ENCODE measurements at places on chromosomes 5 and 9.
A peak's percentile ranks its signal among the peaks of the same experiment; 100 is the strongest.

DNA sequence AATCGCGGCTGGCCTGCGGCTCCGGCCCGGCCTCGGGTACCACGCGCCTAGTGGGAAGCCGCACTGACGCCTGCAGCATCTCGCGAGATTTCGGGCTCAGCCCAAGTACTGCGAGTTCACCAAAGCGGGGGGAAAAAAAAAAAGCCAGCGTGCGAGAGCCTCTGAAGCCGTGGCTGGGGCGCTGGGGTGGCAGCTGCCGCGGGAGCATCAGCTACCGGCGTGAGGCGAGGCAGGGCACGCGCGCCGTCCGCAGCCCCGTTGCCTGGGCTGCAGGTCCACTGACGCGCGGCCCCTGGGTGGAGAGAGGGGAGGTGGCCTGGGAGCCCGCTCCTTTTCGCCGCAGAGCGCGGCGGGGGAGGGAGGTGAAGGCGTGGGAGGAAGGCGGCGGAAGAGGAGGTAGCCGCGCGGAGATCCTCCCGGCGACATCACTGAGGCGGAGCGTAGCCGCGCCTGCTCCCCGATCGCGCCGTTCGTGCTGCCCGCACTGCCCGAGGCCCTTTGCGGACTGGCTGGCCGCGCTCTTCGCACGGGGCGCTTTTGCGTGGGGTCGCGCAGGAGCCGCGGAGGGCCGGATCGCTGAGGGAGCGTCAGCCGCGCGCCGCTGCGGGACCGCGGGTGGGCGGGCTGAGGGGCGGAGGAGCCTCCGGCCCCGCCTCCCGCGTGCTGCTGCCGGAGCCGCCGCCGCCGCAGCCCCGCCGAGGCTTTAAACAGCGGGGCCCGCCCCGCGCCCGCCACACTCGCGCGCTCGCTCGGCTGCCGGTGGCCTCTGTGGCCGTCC, at the start of gene SLC12A2:
Gene SLC12A2, plus strand, starts transcription at position 734 of the 778 bp plus-strand sequence. CDS start 189 bp downstream, outside the sequence.
- peak; percentile 83 for DNase-seq

GRCh38 chr9:70998962-70999361, 122.5 kb downstream of the TRPM3 start:
- no peak for DNase-seq

- peak; percentile 9 for DNase-seq
Measured at GRCh38 chr5:55338810-55339243, 31.0 kb downstream of the MTREX start.

- no peak for DNase-seq
Measured at GRCh38 chr5:82489683-82490082, 211.5 kb upstream of the RPS23 start.

GRCh38 chr5:57681942-57682341, 199.3 kb upstream of the ACTBL2 start:
- no peak for DNase-seq

GRCh38 chr9:99491408-99492158, 269.5 kb downstream of the SEC61B start:
- no peak for DNase-seq

DNA sequence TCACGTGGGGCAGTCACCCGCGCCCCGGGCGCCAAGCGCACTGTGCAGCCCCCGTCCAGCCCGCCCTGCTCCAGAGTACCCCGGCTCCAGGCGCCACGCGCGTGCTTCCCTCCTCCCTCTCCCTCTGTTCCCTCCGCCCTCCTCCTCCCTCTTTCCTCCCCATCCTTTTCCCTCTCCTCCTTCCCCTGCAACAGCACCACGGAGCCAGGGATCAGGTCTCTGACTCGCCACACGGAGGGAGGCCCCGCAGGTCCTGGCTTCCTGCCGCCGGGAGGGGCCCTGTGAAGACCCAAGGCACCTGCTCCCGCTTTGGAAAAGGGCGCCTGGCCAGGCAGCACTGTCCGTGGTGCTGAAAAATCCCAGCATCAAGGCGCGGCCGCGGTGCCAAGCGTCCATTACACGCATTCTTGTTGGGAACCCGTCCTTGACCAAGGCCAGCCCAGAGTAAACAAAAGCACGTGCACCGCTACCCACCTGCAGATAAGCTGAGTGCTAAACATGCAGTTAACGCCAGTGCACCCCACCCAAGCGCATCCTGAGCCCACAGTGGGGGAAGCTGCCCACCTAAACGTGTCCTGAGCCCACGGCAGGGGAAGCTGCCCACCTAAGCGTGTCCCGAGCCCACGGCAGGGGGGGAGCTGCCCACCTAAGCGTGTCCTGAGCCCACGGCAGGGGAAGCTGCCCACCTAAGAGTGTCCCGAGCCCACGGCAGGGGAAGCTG, 21.7 kb downstream of the SLC6A18 start:
- no peak for DNase-seq

GRCh38 chr9:22415941-22416691, 30.5 kb upstream of the DMRTA1 start:
- DNase-seq = no peak

DNA sequence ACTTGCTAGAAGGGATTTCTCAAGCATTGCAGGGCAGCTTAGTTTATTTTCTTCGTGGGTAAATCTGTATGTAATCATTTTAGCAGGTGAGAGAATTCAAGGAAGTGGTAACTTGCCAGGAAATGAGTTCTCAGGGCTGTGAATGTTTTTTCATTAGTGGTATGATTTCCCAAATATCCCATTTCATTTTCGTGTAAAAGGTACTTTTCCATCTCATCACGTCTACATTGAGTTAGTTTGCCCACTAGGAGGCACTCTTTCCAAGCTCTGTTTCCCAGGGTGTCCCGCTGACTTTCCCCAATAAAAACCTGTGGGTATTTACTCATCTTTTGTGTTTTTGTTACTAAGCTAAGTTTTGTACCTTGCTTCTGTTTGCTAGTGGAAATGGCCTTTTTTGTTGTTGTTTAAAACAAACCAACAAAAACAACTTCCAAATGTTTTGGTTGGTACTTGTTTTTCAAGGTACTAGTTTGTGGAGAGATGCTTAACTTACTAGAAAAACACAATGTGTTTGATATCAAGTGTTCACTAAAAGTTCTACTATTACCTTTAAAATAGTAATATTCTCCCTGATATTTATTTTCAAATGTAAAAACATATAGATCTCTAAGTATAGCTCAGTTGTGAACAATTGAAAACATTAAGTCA, 373.6 kb downstream of the ADGRV1 start:
- DNase-seq = no peak

DNA sequence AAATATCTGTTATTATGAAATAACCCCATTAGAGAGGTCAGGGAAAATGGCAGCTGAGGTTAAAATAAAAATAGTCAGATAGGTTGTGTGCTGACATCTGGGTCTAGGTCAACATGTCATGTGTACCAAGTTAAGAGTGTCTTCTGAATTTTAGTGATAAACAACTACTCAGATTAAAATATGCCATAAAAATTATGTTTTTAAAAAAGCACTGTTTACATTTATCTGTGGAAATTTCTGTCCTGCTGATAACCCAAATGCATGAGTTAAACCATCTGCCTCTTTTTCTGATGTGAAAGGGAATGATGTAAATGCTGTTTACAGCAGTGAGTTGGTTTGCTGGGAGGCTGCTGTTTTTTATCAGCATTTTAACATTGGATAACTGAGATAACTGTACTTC, 361.2 kb upstream of the TARS1 start:
- no peak for DNase-seq

- DNase-seq = no peak
Measured at GRCh38 chr5:34866989-34867471, 28.1 kb downstream of the TTC23L start.

DNA sequence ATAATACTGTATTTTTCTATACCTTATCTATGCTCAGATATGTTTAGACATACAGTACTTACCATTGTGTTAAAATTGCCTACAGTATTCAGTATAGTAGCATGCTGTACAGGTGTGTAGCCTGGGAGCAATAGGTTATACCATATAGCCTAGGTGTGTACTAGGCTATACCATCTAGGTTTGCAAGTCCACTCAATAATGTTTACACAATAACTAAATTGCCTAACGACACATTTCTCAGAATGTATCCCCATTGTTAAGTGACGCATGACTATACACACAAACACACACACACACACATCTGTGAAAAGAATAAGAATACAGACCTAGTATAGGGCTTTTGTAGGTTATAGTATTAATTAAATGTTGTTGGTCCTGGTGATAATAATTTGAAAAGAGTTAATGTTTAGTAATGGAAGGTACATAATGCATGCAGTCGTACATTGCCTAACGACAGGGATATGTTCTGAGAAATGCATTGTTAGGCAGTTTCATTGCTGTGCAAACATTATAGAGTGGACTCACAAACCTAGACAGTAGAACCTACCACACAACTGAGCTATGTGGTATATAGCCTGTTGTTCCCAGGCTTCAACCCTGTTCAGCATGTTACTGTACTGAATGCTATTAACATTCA, 13.6 kb downstream of the TDRD7 start:
- no peak for DNase-seq

DNA sequence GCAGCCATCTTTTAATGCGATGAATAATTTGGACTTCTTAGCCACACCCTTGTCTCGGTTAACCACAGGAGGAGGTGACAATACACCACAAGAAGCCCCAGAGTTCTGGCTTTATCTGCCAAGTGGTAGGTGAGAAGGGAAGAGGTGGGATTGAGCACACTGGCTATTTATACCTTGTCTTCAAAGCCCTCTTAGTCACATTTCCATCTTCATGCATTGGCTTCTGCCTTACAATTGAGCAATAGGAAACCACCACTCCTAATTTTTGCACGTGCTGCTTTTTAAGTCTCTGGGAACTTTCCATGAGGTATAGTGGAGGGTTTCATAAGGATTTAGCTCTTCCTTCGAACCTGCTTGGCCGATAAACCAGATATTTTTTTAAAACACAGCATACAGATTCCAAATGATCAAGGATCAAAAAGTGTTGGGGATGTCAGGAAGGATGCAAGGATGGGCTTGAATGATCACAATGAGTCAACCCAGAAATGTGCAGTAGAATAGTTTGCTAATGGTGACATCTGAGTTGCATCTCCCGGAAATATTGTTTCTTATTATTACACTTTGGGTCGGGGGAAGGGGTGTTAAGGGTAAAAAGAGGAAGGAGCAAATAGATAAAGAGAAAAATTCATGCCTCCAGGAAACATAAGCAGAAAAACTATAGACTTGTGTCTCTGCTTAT, 25.5 kb downstream of the PLAC8L1 start:
- no peak for DNase-seq

DNA sequence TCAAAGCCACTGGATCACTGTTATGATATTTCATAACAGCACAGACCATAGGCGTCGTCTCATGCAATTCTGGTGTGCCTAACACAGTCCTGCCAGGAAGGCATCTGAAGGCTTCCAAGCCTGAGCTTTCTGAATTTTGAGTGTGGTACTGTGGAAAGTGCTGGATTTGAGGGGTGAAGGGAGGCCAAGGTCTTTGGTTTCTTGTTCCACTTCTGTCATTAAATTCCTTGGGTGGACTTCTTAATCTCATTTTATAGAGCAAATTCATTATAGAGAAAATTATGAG, 441.3 kb upstream of the PIK3R1 start:
- no peak for DNase-seq

- no peak for DNase-seq
Measured at GRCh38 chr5:133249593-133249992, 197.8 kb downstream of the HSPA4 start.

DNA sequence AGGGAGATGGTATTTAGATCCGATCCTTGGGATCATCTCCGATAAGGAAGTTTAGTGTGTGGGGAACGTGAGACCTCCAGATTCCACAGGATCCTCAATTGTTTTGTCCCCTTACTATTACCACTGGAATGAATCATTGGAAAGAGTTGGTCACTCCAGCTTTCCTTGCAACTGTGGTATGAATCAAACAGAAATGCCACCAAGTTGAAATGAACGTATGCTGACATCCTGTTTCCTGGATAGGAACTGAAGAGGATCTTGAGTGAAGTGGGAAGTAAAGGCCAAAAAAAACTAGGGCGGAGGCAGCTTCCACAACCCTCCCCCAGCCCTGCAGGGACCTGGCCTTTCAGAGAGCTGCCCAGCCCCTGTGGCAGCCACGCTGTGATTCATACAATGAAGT, 23.9 kb downstream of the IRX1 start:
- DNase-seq = no peak

DNA sequence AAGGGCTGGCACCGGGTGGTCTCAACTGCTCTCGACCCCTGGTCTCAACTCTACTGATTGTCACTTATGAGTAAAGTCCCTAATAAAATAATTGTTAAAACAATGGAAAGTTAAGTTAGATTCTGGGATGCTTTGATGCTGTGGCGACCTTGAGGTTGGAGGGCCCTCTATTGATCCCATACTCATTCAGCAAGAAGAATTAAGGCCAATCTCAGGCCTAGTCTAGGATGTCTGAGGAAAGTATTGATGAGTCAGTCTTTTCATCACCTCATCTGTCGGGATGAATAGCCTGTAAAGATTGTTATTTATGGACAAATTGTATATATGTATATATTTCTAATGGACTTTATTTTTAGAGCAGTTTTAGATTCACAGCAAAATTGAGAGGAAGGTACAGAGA, 50.8 kb downstream of the WDR36 start:
- DNase-seq = no peak

- DNase-seq = no peak
Measured at GRCh38 chr5:6759401-6759800, 46.2 kb downstream of the TENT4A start.

DNA sequence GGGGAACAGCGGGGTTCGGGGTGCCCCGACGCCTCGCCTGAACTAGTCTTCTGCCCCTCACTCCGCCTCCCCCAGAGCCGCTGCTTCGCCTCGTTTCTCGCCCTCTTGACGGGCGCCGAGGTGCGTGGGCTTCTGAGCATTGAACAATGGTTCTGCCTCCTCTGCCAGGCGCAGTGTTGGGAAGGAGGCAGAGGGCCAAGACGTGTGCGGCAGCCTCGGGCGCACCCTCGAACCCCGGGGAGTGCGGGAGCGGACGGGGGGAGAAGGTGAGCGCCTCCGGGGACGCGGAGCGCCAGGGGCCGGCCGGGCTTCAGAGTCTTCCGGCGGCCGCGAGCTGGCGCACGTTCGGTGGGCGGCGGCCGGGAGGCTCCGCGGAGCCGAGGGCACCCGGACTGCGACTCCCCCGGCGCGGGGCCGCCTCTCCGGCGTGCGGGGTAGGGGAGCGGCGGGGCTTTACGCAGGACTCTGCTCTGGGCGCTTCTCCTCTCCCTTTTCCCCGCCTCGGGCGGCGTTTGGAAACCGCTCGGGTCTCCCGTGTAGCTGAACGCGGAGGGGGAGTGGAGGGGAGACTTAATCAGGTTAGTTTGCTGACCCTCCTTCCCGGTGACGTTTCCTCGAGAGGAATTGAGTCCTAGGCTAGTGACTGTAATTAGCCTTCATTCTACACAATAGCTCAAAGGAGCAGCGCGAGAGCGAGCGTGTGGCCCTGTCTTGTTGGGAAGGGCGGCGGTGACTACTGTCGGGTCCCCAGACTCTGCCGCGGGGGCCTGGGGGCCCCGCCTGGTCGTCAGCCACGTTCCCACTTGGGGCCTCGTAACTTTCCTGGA, 1.1 kb downstream of the VLDLR start:
- peak; percentile 7 for DNase-seq

DNA sequence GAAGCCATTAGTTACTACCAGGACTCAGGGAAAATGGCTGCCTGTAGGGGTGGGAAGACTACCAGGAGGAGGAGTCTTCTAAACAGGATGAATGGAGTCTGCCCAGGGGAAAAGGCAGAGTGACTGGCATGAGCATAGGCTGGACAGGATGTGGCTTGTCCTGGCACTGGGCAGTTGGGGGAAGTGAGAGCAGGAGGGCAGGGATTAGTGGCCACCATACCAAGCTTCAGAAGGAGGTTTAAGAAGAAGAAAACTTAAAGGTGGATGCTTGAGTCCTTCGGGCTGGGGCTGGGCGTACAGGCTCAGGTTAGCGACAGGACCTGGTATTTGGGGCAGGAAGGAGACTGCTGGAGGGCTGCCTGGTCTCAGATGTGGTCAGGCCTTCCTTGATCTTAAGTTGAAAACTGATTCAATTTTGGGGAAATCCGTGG, 5.0 kb upstream of the NSD1 start:
- DNase-seq = no peak

GRCh38 chr5:174990909-174991308, 266.5 kb downstream of the MSX2 start:
- no peak for DNase-seq
